Activated T-cell treated with anti-CD3 and anti-CD28 coated beads, Interleukin-2, amount 50 U/mL, for 4 hours (primary cell): ENCODE measurements at places on chromosomes 6 and 20. TPM values are rescaled to one million over a fixed set of nuclear protein-coding genes. Genes with fewer than 3 reads are reported as not detected.

- DNase-seq, result no peak
These were observed 41.0 kb downstream of the COX4I2 start for GRCh38 chr20:31678389-31679356.

- DNase-seq, result no peak
These were observed 148.3 kb downstream of the HACE1 start for GRCh38 chr6:104711371-104711770.

- DNase-seq, result no peak
These were observed 119.4 kb downstream of the RFPL4B start for GRCh38 chr6:112466373-112467151.

GRCh38 chr6:151004383-151005024, 139.0 kb downstream of the MTHFD1L start:
- DNase-seq, result no peak

GRCh38 chr6:25250878-25251277, 28.3 kb upstream of the CARMIL1 start:
- no peak for DNase-seq

DNA sequence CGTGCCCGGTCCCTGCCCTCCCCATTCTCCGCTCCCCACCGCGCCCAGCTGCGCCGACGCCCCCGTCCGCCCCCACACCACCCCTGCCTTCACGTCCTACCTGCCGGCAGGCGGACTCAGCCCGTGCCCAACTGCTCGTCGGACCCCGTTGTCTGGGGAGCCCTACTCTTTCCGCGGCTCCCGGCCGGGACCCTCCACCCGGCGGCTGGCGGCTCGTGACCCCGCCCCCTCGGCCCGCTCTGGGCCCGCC, at the start of gene SERAC1:
SERAC1 (minus strand) TSS at position 223 of the 250 bp plus-strand sequence. CDS start 9,899 bp downstream, outside the sequence.
- DNase-seq, result no peak

- DNase-seq, result no peak
These were observed 2.2 kb downstream of the SRC start for GRCh38 chr20:37347891-37348791.

DNA sequence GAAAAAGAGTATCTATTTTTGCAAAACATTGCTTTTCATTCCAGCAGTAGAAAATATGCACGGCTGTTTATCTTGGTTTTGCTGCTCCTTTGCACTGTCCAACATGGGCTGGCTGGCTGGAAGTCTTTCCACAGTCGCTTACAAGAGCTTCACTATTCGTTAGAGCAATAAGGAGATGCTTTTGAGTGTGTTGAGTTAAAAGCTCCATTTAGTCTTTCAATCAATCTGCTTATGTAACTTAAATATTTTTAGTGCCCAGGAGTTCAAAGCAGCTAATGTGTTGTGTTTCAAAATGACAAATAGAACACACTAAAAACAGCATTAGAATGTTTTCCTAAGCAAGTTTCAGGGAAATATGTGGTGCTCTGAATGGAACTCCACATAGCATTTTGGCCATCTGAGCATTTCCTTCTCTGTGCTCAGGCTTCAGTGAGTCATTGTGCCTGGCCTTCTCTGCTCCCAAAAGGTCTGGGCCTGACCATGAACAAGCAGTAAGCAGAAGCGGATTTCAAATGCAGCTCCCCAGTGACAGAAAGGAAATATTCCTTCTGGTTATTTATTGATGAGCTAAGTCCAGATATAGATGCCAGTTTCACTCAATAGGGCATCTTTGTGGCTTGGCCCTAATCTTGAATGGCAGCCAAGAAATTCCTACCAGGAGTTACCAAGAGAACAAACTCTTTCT, 580.3 kb downstream of the TENT5A start:
- DNase-seq, result no peak

GRCh38 chr6:168029459-168030217, 32.2 kb downstream of the KIF25 start:
- DNase-seq, result no peak

GRCh38 chr20:58706975-58707681, 14.5 kb downstream of the NPEPL1 start:
- DNase-seq, result no peak

DNA sequence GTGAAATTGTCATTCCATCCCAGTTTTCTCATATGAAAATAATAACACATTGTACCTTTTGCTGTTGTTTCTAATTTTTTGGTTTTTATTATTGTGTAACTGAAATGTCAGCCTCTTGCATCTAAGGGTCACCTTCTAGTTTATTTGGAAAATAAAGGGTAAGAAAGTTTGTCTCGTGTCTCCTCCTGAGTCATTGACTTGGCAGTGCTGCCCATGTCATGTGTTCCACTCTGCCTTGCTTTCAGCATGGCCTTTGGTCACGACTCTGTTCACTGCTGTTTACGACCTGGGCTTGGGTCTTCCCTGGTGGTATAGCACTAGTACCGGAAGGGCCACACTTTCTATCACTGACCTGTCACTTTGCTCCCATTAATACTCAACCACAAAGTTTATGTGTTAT, 171.4 kb upstream of the RSPO3 start:
- DNase-seq, result no peak

GRCh38 chr20:2899243-2899642, 26.0 kb downstream of the PTPRA start:
- no peak for DNase-seq

GRCh38 chr6:134452906-134453305, 135.0 kb upstream of the SGK1 start:
- DNase-seq, result no peak

- DNase-seq, result no peak
These were observed 1.2 kb downstream of the SERPINB6 start for GRCh38 chr6:2970034-2970685.

GRCh38 chr6:15444881-15445280, 199.0 kb downstream of the JARID2 start:
- DNase-seq, result no peak

DNA sequence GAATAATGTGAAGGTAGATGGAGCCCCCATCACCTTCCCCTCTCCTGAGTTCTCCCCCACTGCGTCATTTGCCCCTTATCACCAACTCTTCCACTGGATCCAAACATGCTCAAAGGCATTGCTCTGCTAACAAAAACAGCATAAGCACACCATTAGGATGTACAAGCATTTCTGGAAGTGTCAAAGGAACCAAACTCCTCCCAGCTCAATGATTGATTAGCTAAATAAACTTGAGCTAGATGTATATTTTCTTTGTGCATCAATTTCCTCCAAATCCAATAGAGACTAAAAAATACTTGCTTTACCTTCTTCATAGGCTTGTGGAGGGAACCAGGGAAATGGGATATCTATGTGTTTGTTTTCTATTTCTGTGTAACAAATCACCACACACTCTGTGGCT, 248.4 kb upstream of the JARID2 start:
- DNase-seq, result no peak

DNA sequence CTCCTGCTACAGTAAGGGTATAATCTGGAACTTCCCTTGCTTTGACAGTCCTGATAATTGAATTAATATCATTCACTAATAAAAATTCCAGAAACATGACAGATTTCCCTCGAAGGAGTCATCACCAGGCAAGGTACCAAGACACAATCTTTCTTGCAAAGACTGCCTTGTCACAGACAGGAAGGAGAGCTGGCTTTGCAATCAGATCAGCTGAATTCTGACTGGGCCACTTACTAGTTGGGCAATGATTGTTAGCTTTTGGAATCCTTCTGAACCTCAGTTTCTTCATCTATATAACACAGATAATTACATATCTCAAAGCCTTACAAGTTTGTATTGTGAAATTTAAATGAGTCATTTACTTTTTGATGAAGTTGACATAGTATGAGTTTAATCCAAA, 344.2 kb downstream of the RFPL4B start:
- DNase-seq, result no peak

- DNase-seq, result no peak
These were observed 588.8 kb downstream of the MAFB start for GRCh38 chr20:40100261-40100660.

- no peak for DNase-seq
These were observed 830 bp upstream of the CYP24A1 start for GRCh38 chr20:54174457-54175175.

PHACTR1 gene
- total RNA-seq, result 1.1 TPM

NR2E1 gene
- total RNA-seq, result not detected

ZBTB46 gene
- total RNA-seq, result 3.8 TPM

AGPAT4 gene
- total RNA-seq, result 2.0 TPM

SSTR4 gene
- not detected for total RNA-seq

CALHM4 gene
- not detected for total RNA-seq

MATN4 gene
- total RNA-seq, result 0.11 TPM
